ENCODE measurements at places on chromosomes 1 and 21.

DNA sequence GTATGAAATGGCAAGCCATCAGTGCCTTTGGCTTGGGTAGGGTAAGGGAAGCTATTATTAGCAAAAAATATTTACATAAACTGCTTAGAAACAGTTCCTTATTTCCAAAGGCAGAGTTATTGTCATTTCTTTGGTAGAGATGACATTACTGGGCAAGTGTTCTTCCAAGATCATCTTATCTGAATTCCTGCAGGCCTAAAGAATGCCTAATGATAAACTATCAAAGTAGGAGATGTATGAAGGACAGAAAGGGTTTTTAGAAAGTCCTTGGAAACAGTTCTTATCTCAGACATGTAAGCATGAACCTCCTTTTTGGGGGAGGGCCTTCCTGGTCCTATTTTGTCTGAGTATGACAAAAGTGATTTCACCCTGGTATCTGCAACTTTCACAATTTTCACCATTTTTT is 5.1 kb upstream of the FRRS1 start:
- DNase-seq, result no peak

GRCh38 chr21:29571949-29572348 is 273.2 kb downstream of the BACH1 start:
- DNase-seq, result no peak

- no peak for DNase-seq
Observed at GRCh38 chr1:183732236-183732880, 72.6 kb upstream of the RGL1 start.

GRCh38 chr1:61450454-61450853 is 274.5 kb downstream of the TM2D1 start:
- DNase-seq, result peak; percentile 35

DNA sequence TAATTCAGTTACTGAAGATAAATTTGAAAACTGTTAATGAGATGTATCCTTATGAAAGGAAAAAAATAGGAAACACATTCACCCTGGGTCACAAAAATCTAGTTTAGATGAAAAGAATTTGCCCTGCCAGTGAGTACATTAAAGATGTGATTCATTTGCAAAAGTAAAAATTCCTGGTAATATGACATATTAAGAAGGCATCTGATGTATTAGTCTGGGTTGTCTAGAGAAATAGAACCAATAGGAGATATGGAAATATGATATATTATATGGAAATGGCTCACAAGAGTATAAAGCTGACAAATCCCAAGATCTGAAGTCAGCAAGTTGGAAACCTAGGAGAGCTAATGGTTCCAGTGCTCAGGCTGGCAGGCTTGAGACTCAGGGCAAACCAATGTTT is 153.8 kb downstream of the MRPL39 start:
- no peak for DNase-seq

DNA sequence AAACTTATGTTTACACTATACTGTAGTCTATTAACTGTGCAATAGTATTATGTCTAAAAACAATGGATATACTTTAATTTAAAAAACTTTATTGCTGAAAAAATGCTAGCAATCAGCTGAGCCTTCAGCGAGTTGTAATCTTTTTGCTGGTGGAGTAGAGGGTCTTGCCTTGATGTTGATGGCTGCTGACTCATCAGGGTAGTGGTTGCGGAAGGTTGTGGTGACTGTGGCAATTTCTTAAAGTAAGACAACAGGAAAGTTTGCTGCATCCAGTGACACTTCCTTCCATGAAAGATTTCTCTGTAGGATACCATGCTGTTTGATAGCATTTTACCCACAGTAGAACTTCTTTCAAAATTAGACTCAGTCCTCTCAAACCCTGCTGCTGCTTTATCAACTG is 234.7 kb upstream of the CSF3R start:
- no peak for DNase-seq

- DNase-seq, result no peak
Observed at GRCh38 chr1:47196622-47197021, 6.8 kb upstream of the PDZK1IP1 start.

DNA sequence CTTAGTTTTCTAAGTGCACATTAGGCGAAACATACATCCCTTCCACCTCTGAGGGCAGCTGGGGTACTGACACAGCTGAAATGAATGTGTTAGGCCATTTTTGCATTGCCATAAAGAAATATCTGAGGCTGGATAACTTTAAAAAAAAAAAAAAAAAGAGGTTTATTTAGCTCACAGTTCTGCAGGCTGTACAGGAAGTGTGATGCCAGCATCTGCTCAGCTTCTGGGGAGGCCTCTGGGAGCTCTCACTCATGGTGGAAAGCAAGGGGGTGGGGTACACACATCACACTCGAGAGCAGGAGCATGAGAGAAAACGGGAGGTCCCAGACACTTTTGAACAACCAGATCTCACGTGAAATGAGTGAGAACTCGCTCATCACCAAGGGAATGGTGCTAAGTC is 158.1 kb downstream of the PSMG1 start:
- no peak for DNase-seq

GRCh38 chr1:56948403-56949023 is 17.3 kb downstream of the C8B start:
- no peak for DNase-seq

GRCh38 chr21:25330266-25330665 is 277.0 kb downstream of the MRPL39 start:
- DNase-seq, result no peak

Measured in cerebellar cortex (tissue), 1 donor.